ENCODE measurements at places on chromosomes 4 and X.
A peak's percentile ranks its signal among the peaks of the same experiment; 100 is the strongest.

GRCh38 chr4:130336585-130337217 lies 1240.7 kb downstream of the C4orf33 start:
- DNase-seq: peak; percentile 24

- no peak for DNase-seq
Measured at GRCh38 chr4:98508829-98509598, 149.4 kb downstream of the TSPAN5 start.

- no peak for DNase-seq
Measured at GRCh38 chrX:56800801-56801200, 71.8 kb downstream of the NBDY start.

DNA sequence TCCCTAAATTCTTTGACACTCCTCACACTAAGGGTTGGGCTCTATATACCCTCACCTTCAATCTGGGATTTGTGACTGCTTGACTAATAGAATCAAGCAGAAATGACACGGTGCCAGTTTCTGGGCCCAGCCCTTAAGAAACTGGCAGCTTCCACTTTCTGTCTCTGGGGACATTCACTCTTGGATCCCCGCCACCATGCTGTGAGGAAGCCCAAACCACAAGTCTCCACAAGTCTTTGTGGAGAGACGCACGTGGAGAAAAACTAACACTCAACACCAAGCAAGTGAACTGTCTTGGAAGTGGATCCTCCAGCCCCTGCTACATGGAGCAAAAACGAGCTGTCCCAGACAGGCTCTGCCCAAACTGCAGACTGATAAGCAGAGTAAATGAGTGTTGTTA lies 1.1 kb upstream of the EDNRA start:
- peak; percentile 58 for DNase-seq

- no peak for DNase-seq
Measured at GRCh38 chrX:3230496-3230895, 116.0 kb downstream of the MXRA5 start.

GRCh38 chr4:120816296-120816965 lies 106.1 kb downstream of the PRDM5 start:
- no peak for DNase-seq

GRCh38 chr4:176238826-176239225 lies 30.2 kb downstream of the ASB5 start:
- no peak for DNase-seq

- DNase-seq: no peak
Measured at GRCh38 chr4:143667461-143667860, 33.0 kb downstream of the FREM3 start.

GRCh38 chrX:42149765-42150164 lies 226.4 kb upstream of the CASK start:
- no peak for DNase-seq

- DNase-seq: no peak
Measured at GRCh38 chr4:136763919-136764318, 768.4 kb downstream of the PCDH18 start.

DNA sequence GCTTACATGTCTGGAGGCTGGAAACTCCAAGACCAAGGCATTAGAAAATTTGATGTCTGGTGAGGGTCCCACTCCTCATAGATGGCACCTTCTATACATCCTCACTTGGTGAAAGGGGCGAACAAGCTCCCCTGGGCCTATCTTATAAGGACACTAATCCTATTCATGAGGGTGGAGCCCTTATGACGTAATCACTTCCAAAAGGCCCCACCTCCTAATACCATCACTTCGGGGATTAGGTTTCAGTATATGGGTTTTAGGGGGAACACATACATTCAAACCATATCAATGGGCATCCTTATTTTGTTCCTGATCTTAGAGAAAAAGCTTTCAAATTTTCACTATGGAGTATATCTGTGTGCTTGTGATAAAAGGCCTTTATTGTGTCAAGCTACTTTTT lies 39.0 kb upstream of the ALG13 start:
- DNase-seq: no peak

- peak; percentile 13 for DNase-seq
Measured at GRCh38 chr4:100417565-100417964, 100.3 kb downstream of the EMCN start.

DNA sequence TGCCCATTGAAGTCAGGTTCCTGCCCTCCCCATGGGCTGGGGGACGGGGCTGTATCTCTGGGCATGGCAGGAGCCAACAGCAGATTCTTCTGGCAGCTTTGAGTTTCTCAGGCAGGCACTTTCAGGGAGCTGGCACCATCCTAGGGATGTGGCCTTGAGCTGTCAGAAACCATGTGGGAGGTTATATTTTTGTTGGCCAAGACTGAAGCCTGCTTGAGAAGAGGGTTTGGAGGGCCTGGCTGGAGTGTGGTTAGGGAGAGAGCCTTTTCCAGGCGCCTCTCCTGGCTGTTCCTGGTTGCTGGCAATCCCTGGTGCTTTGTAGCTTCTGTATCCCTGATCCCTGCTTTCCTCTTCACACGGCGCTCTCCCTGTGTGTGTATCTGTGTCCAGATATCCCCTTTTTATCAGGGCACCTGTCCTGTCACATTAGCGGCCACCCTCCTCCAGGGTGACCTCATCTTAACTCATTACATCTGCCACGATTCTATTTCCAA lies 30.6 kb upstream of the SORCS2 start:
- DNase-seq: no peak

DNA sequence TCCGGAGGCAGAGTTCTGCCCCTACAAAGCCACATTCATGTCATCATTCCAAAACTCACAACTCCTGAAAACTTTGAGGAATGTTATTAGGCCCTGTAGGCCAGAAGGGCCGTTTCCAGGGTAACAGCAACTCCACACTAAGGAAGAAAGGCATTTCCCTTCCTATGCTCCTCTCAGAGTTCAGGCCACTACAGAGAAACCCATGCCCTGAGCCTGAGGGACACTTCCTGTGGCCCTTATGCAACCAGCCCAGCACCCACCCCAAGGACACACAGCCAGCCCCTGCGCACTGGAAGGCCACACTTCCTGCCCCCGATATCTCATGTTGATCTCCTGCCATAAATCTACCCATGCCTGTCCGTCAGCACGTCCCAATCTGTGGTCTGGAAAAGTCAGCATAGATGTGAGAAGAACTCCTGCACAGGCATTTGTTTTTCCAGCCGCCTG lies 289.3 kb downstream of the BCOR start:
- DNase-seq: peak; percentile 19

DNA sequence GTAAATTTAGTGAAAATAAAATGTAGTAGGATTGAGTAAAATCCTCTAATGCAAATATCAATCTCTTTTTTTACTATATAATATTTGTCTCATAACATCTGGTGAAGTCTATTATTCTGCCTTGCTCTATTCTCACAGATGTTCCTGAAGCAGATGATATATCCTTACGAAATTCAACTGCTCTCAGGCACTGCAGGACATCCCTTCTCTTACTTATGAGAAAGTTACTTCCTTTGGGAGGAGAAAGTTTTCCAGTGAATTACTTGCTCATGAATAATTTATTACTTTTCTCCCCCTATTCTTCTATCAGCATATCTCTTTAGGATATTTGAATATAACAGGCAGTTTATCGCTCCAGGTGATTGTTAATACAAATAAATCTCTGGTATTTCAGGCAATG lies 75.6 kb upstream of the AGA start:
- DNase-seq: no peak

DNA sequence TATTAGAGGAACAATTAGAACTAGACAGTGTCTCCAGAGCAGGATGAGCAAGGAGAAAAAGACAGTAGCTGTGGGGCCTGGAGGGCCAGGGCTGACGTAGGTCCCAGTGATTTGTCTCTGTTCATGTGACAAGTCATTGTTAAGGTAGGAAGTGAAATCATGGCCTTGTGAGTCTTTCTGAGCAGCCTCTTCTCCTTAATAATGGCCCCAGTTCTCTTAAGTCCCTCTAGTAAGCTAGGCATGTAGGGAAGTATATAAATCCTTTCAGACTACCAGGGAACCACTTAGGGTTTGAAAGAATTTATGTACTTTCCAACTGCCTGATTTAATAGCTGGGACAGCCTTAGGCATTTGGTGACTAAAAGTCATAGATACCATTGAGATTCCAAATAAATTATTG lies 133.0 kb downstream of the KLHL8 start:
- DNase-seq: no peak

DNA sequence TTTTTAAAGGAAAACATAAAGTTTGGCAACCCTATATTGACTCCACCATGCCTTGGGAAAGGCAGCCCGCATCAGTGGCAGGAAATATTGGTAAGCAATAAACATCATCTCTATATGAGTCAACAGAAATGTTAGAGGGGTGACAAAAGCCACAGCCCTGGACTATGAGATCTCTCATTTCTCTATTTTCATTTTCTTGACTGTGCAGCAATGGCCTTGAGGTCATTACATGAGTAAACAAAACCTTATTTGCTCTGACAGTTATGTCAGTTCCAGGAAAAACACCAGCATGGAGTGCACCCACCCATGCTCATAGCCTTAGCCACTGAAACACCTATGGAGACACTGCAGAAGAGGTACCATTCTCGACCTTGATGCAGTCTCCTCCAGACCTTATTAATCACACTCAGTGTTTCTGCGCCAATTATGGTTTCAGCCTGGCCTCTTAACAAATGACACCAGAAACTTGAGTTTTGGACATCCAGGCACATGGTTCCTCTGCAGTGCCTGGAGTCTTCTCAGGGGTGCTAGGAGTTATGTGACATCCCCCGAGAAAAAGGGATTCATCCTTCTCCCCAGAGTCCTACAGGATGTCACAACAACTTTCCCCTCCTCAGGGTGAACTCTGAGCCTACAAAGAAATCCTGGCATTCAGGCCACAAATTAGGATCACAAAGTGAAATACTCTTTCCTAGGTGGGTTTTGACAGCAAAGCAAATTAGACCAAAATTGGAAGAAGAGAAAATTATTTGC lies 16.0 kb upstream of the HPGD start:
- no peak for DNase-seq
